Activated naive CD4-positive, alpha-beta T cell treated with anti-CD3 and anti-CD28 coated beads for 36 hours (primary cell): ENCODE measurements at places on chromosomes 7 and 10. TPM values are rescaled to one million over a fixed set of nuclear protein-coding genes. Genes with fewer than 3 reads are reported as not detected.

- DNase-seq: no peak
- no peaks in the 10 kb centered on the region for H3K36me3 ChIP-seq
- H3K27me3 ChIP-seq: no peaks in the 10 kb centered on the region
- no peak overlapping the region for H3K27ac ChIP-seq
- no peaks in the 10 kb centered on the region for H3K4me1 ChIP-seq
- no peak overlapping the region for H3K4me3 ChIP-seq
These were observed 784.0 kb downstream of the SUGCT start for GRCh38 chr7:40918701-40919271.

- no peak for DNase-seq
- no peak overlapping the region for H3K27ac ChIP-seq
- peaks cover 48% of the 10 kb centered on the region for H3K36me3 ChIP-seq
- no peaks in the 10 kb centered on the region for H3K4me1 ChIP-seq
- H3K4me3 ChIP-seq: no peak overlapping the region
These were observed 14.4 kb downstream of the CWF19L1 start for GRCh38 chr10:100253041-100253440.

Gene TET1
- 0.48 TPM for total RNA-seq

DNA sequence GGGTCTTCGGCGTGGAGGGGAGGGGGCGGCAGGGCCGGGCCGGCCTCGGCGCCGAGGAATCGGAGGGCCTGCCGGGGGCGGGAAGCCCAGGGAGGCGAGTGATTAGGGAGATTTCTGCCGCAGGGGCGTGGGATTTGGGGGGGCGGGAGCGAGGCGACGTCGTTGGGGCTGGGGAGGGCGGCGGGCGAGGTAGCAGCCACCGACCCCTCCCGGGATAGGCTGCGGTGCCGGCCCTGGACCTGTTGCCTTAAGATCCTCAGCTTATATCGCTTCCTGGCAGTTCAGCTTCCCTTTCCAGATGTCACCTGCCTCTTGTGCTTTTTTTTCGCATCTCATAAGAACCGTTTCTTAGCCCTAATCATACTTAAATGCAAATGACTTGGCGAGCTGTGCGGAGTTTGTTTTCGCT lies 655 bp downstream of the LMTK2 start:
- peaks cover 6% of the 10 kb centered on the region for H3K36me3 ChIP-seq
- H3K27me3 ChIP-seq: peaks cover 8% of the 10 kb centered on the region
- peaks cover 42% of the 10 kb centered on the region for H3K4me1 ChIP-seq
- no peak for DNase-seq

Gene NACAD
- 0.05 TPM for total RNA-seq

Gene CYP3A7
- not detected for total RNA-seq

- no peak for DNase-seq
- H3K27ac ChIP-seq: no peak overlapping the region
- no peaks in the 10 kb centered on the region for H3K27me3 ChIP-seq
These were observed 56.9 kb downstream of the SORBS1 start for GRCh38 chr10:95504246-95504691.

DNA sequence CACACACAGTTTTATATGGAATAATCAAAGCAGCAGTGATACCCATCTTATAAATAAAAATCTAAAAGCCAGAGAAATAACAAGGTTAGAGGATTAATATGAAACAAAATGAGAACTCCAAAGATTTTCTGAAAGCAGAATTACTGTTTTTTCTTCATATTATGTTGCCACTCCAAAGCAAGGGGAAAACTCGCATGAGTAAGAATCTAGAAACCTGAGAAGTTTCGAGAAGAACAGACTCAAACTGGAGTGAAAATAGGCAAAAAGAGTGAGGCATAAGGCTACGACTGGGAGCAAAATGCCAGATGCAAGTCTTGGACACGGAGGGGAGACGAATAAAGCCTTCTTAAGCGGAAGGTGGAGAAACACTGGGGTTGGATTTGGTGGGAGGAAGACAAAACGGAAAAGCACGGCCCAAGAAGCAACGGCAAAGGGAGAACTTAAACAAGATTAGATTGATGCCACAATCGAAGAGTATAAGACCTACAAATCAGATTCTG lies 923 bp downstream of the TNPO3 start:
- peak overlapping the region; percentile 99 for H3K27ac ChIP-seq
- no peaks in the 10 kb centered on the region for H3K27me3 ChIP-seq
- peaks cover 42% of the 10 kb centered on the region for H3K4me1 ChIP-seq

DNA sequence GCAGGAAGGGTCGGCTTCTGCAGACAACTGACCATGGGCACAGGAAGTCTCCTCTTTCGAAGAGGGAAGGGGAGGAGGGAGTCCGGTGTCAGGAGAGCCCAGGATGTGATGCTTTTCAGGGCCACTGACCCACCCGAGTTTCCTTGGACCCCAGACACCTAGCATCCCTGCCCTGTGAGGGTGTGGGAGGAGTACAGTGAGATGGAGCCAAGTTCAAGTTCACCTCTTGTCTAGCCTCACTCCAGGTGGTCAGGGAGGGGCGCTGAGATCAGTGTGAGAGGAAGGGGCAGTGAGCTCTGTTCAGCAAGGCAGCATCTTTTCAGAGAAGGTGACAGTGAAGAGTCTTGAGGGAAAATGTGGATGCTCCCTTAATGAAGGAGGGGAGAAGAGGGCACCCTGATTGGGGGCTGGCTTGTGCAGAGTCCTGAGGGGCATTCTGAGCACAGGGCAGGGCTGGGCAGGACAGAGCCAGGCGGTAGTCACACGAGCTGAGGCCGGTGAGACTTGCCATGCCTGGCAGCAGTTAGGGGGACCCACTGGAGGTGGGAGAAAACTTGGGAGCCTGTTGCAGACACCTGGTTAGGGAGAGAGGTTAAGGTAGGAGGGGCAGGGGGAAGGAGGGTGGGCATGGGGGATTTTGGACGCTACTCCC lies 49.7 kb downstream of the ADCY1 start:
- H3K36me3 ChIP-seq: no peaks in the 10 kb centered on the region
- H3K4me3 ChIP-seq: no peak overlapping the region
- no peak for DNase-seq
- no peaks in the 10 kb centered on the region for H3K27me3 ChIP-seq

DNA sequence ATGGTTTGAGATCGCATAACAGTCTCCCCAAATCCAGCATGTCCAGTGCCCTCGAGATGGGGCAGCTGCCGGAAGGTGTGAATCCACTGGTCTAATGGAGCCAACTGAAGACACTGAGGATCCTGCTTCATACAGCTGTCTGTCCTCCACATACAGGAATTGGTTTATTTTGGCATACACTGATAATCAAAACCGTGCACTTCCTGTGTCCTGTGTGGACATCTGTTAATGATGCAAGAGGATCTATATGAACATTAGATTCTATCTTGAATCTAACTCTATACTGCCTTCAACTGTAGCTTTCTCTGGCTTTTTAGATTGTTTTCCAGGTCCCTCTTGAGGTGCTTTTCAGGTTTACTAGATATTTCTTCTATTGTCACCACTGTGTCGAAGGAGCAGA lies 3.0 kb upstream of the JAZF1 start:
- H3K4me1 ChIP-seq: peaks cover 8% of the 10 kb centered on the region
- no peak for DNase-seq
- H3K36me3 ChIP-seq: no peaks in the 10 kb centered on the region
- H3K4me3 ChIP-seq: no peak overlapping the region

- peaks cover 46% of the 10 kb centered on the region for H3K27me3 ChIP-seq
- H3K36me3 ChIP-seq: no peaks in the 10 kb centered on the region
- H3K4me3 ChIP-seq: no peak overlapping the region
- H3K4me1 ChIP-seq: no peaks in the 10 kb centered on the region
These were observed 2.6 kb upstream of the PLCE1 start for GRCh38 chr10:93991114-93991513.

DNA sequence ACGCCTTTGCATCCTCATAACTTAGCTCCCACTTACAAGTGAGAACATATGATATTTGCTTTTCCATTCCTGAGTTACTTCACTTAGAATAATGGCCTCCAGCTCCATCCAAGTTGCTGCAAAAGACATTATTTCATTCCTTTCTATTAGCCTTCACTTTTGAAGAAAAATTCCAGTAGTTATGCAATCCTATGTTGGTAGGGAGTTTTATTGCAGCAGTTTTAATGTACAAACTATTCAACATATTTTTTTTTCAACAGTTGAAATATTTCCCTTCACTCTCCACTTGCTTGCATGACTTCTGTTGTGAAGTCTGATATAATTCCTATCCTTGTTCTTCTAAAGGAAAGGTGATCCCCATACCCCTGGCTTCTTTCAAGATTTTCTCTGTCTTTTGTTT lies 27.3 kb upstream of the ARHGAP22 start:
- H3K27ac ChIP-seq: no peak overlapping the region
- H3K4me3 ChIP-seq: no peak overlapping the region
- DNase-seq: no peak
- no peaks in the 10 kb centered on the region for H3K36me3 ChIP-seq

Gene GPR146
- 0.57 TPM for total RNA-seq

DNA sequence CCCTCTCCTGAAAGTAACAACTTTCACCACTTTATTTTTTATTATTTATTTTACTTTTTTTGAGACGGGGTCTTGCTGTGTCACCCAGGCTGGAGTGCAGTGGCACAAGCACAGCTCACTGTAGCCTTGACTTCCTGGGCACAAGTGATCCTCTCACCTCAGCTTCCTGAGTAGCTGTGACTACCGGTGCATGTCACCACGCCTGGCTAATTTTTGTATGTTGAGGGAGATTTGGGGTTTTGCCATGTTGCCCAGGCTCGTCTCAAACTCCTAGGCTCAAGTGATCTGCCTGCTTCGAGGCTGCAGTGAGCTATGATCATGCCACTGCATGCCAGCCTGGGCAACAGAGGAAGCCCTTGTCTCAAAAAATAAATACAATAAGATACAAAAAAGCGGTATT lies 14.9 kb upstream of the SLIT1 start:
- no peak overlapping the region for H3K27ac ChIP-seq
- no peak overlapping the region for H3K4me3 ChIP-seq
- H3K4me1 ChIP-seq: peaks cover 5% of the 10 kb centered on the region

Gene AGR3
- not detected for total RNA-seq

GRCh38 chr10:132395704-132396493 lies 1.1 kb upstream of the PWWP2B start:
- DNase-seq: no peak
- H3K27me3 ChIP-seq: no peaks in the 10 kb centered on the region
- no peaks in the 10 kb centered on the region for H3K36me3 ChIP-seq
- H3K4me1 ChIP-seq: peaks cover 13% of the 10 kb centered on the region

DNA sequence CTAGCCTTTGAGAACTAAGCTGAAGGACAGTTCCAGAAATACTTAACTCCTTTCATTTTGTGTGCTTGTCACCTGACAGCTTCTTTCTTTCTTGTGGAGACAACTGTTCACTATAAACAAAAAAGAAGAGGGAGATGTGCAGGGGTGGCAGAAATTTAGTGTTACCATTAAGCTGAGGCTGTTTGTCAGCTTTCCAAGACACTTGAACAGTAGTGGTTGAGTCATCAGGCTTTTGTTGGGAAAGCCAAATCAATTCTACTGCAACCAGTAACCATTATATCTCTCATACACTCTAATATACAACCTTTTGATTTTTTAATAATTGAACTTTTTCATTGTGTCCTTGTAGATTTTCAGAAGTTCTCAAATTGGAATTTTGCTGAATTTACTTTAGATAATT lies 75.3 kb downstream of the POLL start:
- no peaks in the 10 kb centered on the region for H3K27me3 ChIP-seq
- no peak overlapping the region for H3K4me3 ChIP-seq
- no peaks in the 10 kb centered on the region for H3K4me1 ChIP-seq
- no peaks in the 10 kb centered on the region for H3K36me3 ChIP-seq
- no peak for DNase-seq

GRCh38 chr7:36204044-36204663 lies 51.1 kb downstream of the EEPD1 start:
- H3K36me3 ChIP-seq: no peaks in the 10 kb centered on the region
- H3K4me1 ChIP-seq: peaks cover 29% of the 10 kb centered on the region
- no peak overlapping the region for H3K27ac ChIP-seq
- no peak for DNase-seq
- no peak overlapping the region for H3K4me3 ChIP-seq
- no peaks in the 10 kb centered on the region for H3K27me3 ChIP-seq

GRCh38 chr7:129781928-129782817 lies 170.6 kb downstream of the UBE2H start:
- no peaks in the 10 kb centered on the region for H3K36me3 ChIP-seq
- peak overlapping the region; percentile 30 for H3K4me3 ChIP-seq
- no peak for DNase-seq
- H3K27me3 ChIP-seq: peaks cover 67% of the 10 kb centered on the region

DNA sequence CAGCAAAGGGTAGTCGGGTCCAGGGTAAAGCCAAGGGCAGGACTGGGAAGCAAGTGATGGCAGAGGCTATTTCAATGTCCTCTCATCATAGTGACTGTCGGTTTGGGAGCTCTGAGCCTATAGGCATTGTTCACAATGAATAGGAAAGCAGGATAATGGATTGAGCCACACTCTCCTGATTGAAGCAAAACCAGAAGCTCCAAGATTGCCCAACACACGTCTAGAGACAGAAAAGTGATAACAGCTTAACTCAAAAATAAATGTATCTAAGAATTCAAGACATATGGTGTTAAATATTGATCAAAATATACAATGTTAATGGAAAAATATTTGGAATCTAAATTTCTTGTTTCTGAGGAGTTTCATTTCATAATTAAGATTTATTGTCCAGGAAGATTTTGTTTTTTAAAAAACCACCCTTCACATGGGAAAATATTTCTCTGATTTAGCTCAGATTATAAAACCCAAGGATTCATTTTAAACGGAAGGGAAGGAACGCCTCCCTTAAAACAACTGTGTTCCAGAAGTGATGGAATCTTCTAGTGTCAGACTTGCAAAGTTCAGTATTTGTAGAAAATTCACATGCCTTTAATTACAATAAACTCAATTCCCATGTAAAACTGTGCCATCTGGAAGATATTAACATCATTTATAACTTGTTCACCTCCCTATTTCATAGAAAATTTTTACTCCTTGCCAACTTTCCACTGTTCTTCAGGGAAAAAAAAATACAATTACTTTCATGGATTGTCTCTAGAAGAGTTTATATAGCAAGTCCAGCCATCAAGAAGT lies 54.5 kb downstream of the NRP1 start:
- H3K4me3 ChIP-seq: no peak overlapping the region
- DNase-seq: no peak
- no peaks in the 10 kb centered on the region for H3K36me3 ChIP-seq
- peaks cover 2% of the 10 kb centered on the region for H3K27me3 ChIP-seq
- no peaks in the 10 kb centered on the region for H3K4me1 ChIP-seq

DNA sequence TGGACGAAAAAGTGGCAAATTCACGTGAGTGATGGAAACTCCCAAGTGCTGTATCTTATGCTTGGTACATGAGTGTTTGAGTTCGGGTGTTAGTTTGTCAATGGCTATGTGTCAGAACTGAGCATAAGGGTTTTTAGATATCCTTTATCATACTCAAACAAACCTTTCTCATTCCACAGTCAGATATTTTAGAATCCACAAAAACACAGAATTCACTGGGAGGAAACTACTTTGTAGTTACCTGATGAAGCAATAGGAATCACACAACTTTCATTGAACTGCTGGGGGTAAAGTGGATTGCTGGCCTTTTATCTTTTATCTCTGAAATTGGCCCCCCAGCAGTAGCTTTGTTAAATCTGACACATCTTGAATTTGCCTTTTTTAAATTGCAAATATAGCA lies 64.0 kb downstream of the DKK1 start:
- no peak for DNase-seq
- no peaks in the 10 kb centered on the region for H3K4me1 ChIP-seq
- no peak overlapping the region for H3K27ac ChIP-seq
- H3K36me3 ChIP-seq: no peaks in the 10 kb centered on the region
